HepG2 (cell line): ENCODE measurements at places on chromosomes 6 and 20.

GRCh38 chr6:166604328-166604727 is 17.9 kb upstream of the RAMACL start:
- no peaks in the 10 kb centered on the region for H3K36me3 ChIP-seq
- H3K27me3 ChIP-seq, result no peaks in the 10 kb centered on the region; the same call in 1 of the 2 replicates
- no peak overlapping the region for H3K4me3 ChIP-seq
- no peaks in the 10 kb centered on the region for H3K4me1 ChIP-seq
- no peak overlapping the region for H3K27ac ChIP-seq

- DNase-seq, result no peak
- H3K4me3 ChIP-seq, result no peak overlapping the region
- peaks cover 29% of the 10 kb centered on the region for H3K4me1 ChIP-seq
- no peaks in the 10 kb centered on the region for H3K27me3 ChIP-seq
Observed at GRCh38 chr6:20929283-20929682, 395.0 kb downstream of the CDKAL1 start.

GRCh38 chr6:68025764-68026163 is 609.3 kb upstream of the ADGRB3 start:
- DNase-seq, result no peak
- no peaks in the 10 kb centered on the region for H3K36me3 ChIP-seq
- H3K4me3 ChIP-seq, result no peak overlapping the region
- H3K27me3 ChIP-seq, result no peaks in the 10 kb centered on the region
- no peak overlapping the region for H3K27ac ChIP-seq
- H3K4me1 ChIP-seq, result no peaks in the 10 kb centered on the region

GRCh38 chr6:19734061-19734460 is 103.1 kb upstream of the ID4 start:
- H3K4me1 ChIP-seq, result no peaks in the 10 kb centered on the region
- no peaks in the 10 kb centered on the region for H3K36me3 ChIP-seq
- no peak overlapping the region for H3K4me3 ChIP-seq
- no peak overlapping the region for H3K27ac ChIP-seq

GRCh38 chr6:21556968-21557721 is 36.4 kb upstream of the SOX4 start:
- no peaks in the 10 kb centered on the region for H3K4me1 ChIP-seq
- H3K36me3 ChIP-seq, result no peaks in the 10 kb centered on the region
- H3K27ac ChIP-seq, result no peak overlapping the region
- no peak overlapping the region for H3K4me3 ChIP-seq
- DNase-seq, result no peak

- peaks cover 40% of the 10 kb centered on the region for H3K27me3 ChIP-seq
- no peaks in the 10 kb centered on the region for H3K36me3 ChIP-seq
- no peak for DNase-seq
Observed at GRCh38 chr6:149268768-149269167, 48.7 kb upstream of the TAB2 start.

DNA sequence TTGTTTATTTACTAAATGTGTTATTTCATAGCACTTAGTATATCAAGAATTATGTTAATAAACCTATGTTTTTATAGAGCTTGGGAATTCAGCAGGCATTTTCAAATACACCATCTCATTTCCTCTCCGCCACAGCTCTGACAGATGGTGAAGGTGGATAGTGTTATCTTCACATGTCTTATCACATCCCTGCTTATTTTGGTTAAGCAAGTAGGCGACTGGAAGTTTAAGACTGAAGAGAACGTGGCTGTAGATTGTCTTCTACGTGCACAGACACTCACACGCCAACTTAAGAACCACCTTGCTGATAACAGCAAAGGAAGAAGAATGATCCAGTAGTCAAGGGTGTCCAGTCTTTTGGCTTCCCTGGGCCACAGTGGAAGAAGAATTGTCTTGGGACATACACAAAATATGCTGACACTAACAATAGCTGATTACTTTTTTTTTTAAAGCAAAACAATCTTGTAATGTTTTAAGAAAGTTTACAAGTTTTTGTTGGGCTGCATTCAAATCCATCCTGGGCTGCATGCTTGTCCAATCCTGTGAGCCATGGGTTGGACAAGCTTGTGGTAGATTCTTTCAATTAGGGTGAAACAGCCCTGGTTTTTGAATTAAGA is 43.3 kb upstream of the SCGN start:
- no peak overlapping the region for H3K4me3 ChIP-seq
- no peaks in the 10 kb centered on the region for H3K4me1 ChIP-seq
- no peaks in the 10 kb centered on the region for H3K27me3 ChIP-seq
- DNase-seq, result no peak

DNA sequence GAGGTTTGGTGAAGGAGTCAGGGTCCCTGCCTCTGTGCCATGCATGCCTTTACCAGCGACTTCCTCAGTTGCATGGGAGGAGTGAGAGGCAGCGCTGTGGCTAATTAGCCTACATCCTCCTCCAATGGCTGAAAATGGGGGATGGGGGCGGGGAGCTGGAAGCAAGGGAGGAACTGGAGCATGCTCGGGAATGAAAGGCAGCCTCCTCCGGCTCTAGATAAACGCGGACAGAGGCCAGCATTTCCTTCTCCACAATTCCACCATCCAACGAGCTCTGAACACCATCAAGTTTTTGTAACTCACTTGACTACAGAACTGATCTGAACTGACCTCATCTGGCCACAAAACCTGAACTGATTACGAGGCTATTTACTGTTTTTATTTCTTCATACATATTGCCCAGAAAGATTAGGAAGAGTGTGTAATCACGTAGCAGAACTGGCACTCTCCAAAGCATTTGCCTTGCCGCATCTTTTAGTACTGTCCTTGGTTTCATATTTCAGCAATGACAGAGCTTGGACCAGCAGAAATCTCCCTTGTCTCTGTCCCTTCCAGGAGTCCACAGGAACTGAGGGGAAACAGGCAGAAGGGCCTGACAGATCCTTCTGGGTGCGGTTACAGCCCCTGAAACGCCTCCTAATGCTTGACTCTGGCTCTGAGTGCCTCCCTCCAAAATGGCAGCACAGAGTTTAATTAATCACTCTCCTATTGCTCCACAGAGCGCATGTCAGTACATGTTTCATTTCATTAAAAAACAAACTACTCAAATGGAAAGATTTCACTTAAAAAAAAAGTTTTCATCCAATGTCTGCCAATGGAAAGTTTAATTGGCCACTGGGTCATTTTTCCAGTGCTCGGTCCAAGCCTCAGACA is 58.2 kb upstream of the TRAF3IP2 start:
- peaks cover 15% of the 10 kb centered on the region for H3K4me1 ChIP-seq
- H3K36me3 ChIP-seq, result no peaks in the 10 kb centered on the region
- H3K27me3 ChIP-seq, result no peaks in the 10 kb centered on the region
- DNase-seq, result no peak
- H3K4me3 ChIP-seq, result no peak overlapping the region

- no peak overlapping the region for H3K4me3 ChIP-seq
- H3K27me3 ChIP-seq, result peaks cover 3% of the 10 kb centered on the region; the same call in 1 of the 2 replicates
- H3K36me3 ChIP-seq, result no peaks in the 10 kb centered on the region
- no peak for DNase-seq
- no peaks in the 10 kb centered on the region for H3K4me1 ChIP-seq
Observed at GRCh38 chr20:57020364-57020763, 246.1 kb downstream of the BMP7 start.

GRCh38 chr6:44270526-44271405 is 516 bp downstream of the TMEM151B start:
- no peak overlapping the region for H3K27ac ChIP-seq
- H3K36me3 ChIP-seq, result no peaks in the 10 kb centered on the region
- H3K27me3 ChIP-seq, result peaks cover 20% of the 10 kb centered on the region
- no peak for DNase-seq
- H3K4me3 ChIP-seq, result peak overlapping the region; percentile 62; the same call in 1 of the 2 replicates
- H3K4me1 ChIP-seq, result peaks cover 31% of the 10 kb centered on the region

DNA sequence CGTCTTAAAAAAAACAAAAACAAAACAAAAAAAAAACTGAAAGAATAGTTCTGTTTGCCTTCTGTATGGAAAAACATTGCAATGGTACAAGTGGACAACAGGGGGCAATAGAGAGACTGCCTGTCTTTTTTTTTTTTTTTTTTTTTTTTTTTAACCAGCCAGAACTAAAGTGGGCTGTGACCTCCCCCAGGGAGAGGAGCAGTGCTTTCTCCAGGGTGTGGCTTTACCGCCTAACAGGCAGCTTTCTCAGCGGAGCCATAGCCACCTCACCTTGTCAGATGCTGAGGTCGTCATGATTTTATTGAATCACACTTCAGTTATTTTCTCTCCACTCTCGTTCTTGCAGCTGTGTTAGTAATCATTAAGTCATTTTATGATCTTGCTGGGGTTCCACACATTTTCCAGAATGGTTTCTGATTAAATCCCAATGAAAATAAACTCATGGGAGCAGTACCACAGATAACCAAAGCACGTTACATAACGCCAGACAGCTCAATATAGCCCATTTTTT is 78.4 kb downstream of the GMPR start:
- H3K4me3 ChIP-seq, result no peak overlapping the region
- peaks cover 5% of the 10 kb centered on the region for H3K36me3 ChIP-seq
- no peaks in the 10 kb centered on the region for H3K4me1 ChIP-seq
- no peaks in the 10 kb centered on the region for H3K27me3 ChIP-seq
- no peak overlapping the region for H3K27ac ChIP-seq

GRCh38 chr6:77492530-77492929 is 29.2 kb upstream of the HTR1B start:
- no peak overlapping the region for H3K27ac ChIP-seq
- DNase-seq, result peak; percentile 39
- no peaks in the 10 kb centered on the region for H3K27me3 ChIP-seq

DNA sequence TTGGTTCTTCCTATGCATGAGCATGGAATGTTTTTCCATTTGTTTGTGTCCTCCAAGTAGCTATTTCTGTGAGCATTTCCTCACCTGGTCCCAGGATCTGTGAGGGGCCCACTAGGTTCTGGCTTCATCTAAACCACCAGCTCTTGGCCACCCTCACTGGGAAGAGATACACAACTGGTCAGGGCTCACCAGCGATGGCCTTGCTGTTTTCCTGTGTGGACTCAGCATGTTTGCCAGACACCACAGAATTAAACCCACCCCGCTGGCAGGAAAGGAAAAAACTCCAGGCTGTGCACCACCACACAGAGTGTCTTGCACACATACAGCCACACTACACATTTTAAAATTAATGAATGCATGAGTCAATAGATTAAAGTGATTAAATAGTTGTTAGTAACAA is 65.1 kb upstream of the NXT1 start:
- DNase-seq, result no peak
- no peaks in the 10 kb centered on the region for H3K36me3 ChIP-seq
- peaks cover 5% of the 10 kb centered on the region; the same call in 1 of the 3 replicates for H3K27me3 ChIP-seq
- peaks cover 10% of the 10 kb centered on the region; the same call in 1 of the 2 replicates for H3K4me1 ChIP-seq

DNA sequence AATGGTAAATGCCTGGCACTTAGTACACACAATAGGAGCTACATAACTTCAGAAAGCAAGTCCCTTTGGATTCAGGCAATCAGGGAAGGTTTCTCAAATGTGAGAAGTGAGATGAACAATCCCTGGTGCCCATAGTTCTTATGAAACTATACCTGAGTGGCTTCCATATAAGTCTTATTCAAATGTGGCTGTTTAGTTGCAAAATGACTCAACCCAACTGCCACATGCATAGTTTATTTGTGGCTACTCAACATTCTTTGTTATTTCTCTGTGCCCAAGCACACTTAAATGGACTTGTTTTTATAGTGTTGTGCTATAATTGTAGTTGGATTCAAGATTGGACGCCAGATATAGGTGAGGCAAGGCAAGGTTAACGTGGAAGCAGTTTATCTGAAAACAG is 93.7 kb upstream of the ATXN1 start:
- no peaks in the 10 kb centered on the region for H3K4me1 ChIP-seq
- H3K36me3 ChIP-seq, result no peaks in the 10 kb centered on the region
- no peaks in the 10 kb centered on the region; the same call in 1 of the 3 replicates for H3K27me3 ChIP-seq
- H3K4me3 ChIP-seq, result no peak overlapping the region

GRCh38 chr20:58008866-58009265 is 219.6 kb downstream of the ANKRD60 start:
- no peaks in the 10 kb centered on the region for H3K4me1 ChIP-seq
- peaks cover 2% of the 10 kb centered on the region; the same call in 1 of the 2 replicates for H3K27me3 ChIP-seq
- no peaks in the 10 kb centered on the region for H3K36me3 ChIP-seq
- no peak for DNase-seq

- peak; percentile 85 for DNase-seq
- H3K4me3 ChIP-seq, result no peak overlapping the region
- H3K4me1 ChIP-seq, result peaks cover 57% of the 10 kb centered on the region
- H3K36me3 ChIP-seq, result peaks cover 22% of the 10 kb centered on the region
- no peaks in the 10 kb centered on the region for H3K27me3 ChIP-seq
Observed at GRCh38 chr6:129638055-129638684, 71.8 kb downstream of the ARHGAP18 start.
